ENCODE measurements at places on chromosomes 13 and 19. TPM values are rescaled to one million over a fixed set of nuclear protein-coding genes. Genes with fewer than 3 reads are reported as not detected.

- no peaks in the 10 kb centered on the region for H3K27me3 ChIP-seq
- H3K4me3 ChIP-seq = no peak overlapping the region
- peaks cover 26% of the 10 kb centered on the region for H3K4me1 ChIP-seq
- no peak overlapping the region for H3K27ac ChIP-seq
- DNase-seq = no peak
- peaks cover 17% of the 10 kb centered on the region for H3K36me3 ChIP-seq
Measured at GRCh38 chr19:19423322-19423721, 17.8 kb downstream of the GATAD2A start.

- H3K4me1 ChIP-seq = no peaks in the 10 kb centered on the region
- DNase-seq = no peak
- H3K27me3 ChIP-seq = no peaks in the 10 kb centered on the region
- H3K27ac ChIP-seq = no peak overlapping the region
Measured at GRCh38 chr19:30559446-30559845, 187.3 kb downstream of the ZNF536 start.

GRCh38 chr19:14502334-14503092 lies 6.6 kb upstream of the GIPC1 start:
- H3K27me3 ChIP-seq = peaks cover 2% of the 10 kb centered on the region
- no peak for DNase-seq
- H3K4me1 ChIP-seq = peaks cover 26% of the 10 kb centered on the region
- no peak overlapping the region for H3K27ac ChIP-seq
- H3K36me3 ChIP-seq = no peaks in the 10 kb centered on the region
- H3K4me3 ChIP-seq = no peak overlapping the region

DNA sequence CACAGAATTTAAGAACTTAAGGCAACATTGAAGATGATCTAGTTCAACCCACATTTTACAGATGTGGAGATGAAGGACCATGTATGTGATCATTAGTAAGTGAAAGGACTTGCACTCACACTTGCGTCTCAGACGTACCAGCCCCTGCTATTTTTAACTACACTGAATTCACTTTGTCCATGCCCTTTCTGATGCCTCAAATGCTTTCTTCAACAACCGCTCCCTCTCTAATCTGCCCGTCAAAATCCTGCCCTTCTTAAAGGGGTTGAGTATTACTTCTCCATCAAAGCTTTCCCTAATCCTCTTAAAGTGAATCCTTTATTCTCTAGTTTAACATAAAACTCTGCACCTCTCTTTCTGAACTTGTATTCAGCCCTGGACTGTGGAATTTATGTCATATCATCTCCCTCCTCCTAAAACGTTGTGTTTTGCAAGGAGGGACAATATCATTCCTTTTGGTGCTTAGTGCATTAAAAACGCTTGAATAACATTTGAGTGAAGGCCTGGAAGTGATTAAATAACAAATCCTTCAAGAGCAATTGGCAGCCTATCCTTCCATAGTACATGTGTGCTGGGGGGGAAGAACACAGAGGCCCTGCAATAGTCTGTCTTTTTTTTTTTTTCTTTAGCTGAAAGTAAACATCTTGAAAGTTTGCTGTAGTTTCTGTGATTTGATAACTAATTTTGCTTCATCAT lies 493.3 kb downstream of the LMO7 start:
- H3K4me1 ChIP-seq = no peaks in the 10 kb centered on the region
- no peak overlapping the region for H3K27ac ChIP-seq
- no peaks in the 10 kb centered on the region for H3K27me3 ChIP-seq
- no peaks in the 10 kb centered on the region for H3K36me3 ChIP-seq
- DNase-seq = no peak
- no peak overlapping the region for H3K4me3 ChIP-seq

The IZUMO1 gene
- total RNA-seq = not detected

The ZNF790 gene
- 9.5 TPM for total RNA-seq

- H3K27ac ChIP-seq = no peak overlapping the region
- H3K4me3 ChIP-seq = no peak overlapping the region
- H3K4me1 ChIP-seq = peaks cover 9% of the 10 kb centered on the region
- H3K36me3 ChIP-seq = no peaks in the 10 kb centered on the region
- no peaks in the 10 kb centered on the region for H3K27me3 ChIP-seq
- DNase-seq = peak; percentile 14
Measured at GRCh38 chr13:111326981-111327642, 6.7 kb downstream of the TEX29 start.

The CEACAM20 gene
- total RNA-seq = not detected

DNA sequence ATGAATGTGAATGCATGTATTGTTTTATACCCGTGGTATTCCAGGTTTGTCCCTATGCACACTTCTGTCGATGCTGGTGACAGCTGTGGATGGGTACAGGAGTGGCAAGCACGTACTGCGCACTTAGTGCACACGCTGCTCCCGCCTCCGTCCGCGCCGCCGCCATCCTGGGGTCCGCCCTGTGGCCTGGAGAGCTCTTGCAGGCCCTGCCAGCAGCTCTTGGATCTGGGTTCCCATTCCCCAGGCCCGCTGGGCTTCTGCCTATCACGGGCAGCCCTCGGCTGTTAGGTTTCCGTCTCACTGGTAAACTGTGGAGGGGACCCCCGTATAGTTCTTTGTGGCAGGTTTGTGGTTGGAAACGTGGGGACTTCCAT lies 4.0 kb downstream of the GNA11 start:
- DNase-seq = no peak
- no peaks in the 10 kb centered on the region for H3K36me3 ChIP-seq
- no peak overlapping the region for H3K27ac ChIP-seq
- no peak overlapping the region for H3K4me3 ChIP-seq
- peaks cover 24% of the 10 kb centered on the region for H3K4me1 ChIP-seq

- H3K36me3 ChIP-seq = no peaks in the 10 kb centered on the region
- H3K27ac ChIP-seq = no peak overlapping the region
- no peak overlapping the region for H3K4me3 ChIP-seq
- H3K4me1 ChIP-seq = no peaks in the 10 kb centered on the region
Measured at GRCh38 chr13:105346141-105346775, 1189.2 kb downstream of the EFNB2 start.

GRCh38 chr19:12884926-12885748 lies 1.9 kb downstream of the KLF1 start:
- H3K36me3 ChIP-seq = peaks cover 5% of the 10 kb centered on the region
- H3K4me1 ChIP-seq = peaks cover 40% of the 10 kb centered on the region
- peak; percentile 91 for DNase-seq
- no peaks in the 10 kb centered on the region for H3K27me3 ChIP-seq

DNA sequence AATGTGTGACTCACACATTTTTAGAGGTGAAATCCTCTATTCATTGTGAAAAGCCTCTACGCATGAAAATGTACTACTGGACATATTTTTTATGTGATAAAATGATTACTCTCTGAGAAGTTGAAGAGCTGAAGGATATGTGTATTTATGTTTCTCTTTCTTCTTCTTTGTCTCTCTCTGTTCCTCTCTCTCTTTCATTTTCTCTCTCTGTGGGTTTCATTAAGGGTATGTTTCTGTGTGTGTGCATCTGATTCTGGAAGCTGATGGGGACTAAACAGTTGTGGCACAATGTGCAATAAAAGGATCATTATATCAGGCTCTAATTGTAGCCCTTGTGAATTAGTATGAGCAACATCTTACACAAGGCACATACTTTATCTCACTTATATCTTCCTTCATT lies 867.7 kb downstream of the PCDH9 start:
- no peak overlapping the region for H3K27ac ChIP-seq
- H3K27me3 ChIP-seq = no peaks in the 10 kb centered on the region
- no peak for DNase-seq
- H3K36me3 ChIP-seq = no peaks in the 10 kb centered on the region

- H3K27me3 ChIP-seq = peaks cover 4% of the 10 kb centered on the region
- no peaks in the 10 kb centered on the region for H3K4me1 ChIP-seq
- H3K27ac ChIP-seq = no peak overlapping the region
- no peaks in the 10 kb centered on the region for H3K36me3 ChIP-seq
Measured at GRCh38 chr13:95516021-95516420, 36.5 kb upstream of the CLDN10 start.

GRCh38 chr13:37369616-37370015 lies 229.0 kb downstream of the POSTN start:
- H3K27ac ChIP-seq = no peak overlapping the region
- H3K4me3 ChIP-seq = no peak overlapping the region
- no peak for DNase-seq
- no peaks in the 10 kb centered on the region for H3K4me1 ChIP-seq

The ZNF154 gene
- 0.38 TPM for total RNA-seq

The ACP7 gene
- not detected for total RNA-seq

- no peak overlapping the region for H3K27ac ChIP-seq
- peaks cover 2% of the 10 kb centered on the region for H3K36me3 ChIP-seq
- no peaks in the 10 kb centered on the region for H3K27me3 ChIP-seq
- no peak overlapping the region for H3K4me3 ChIP-seq
- DNase-seq = no peak
- no peaks in the 10 kb centered on the region for H3K4me1 ChIP-seq
Measured at GRCh38 chr19:19948800-19949199, 48.1 kb downstream of the ZNF93 start.

DNA sequence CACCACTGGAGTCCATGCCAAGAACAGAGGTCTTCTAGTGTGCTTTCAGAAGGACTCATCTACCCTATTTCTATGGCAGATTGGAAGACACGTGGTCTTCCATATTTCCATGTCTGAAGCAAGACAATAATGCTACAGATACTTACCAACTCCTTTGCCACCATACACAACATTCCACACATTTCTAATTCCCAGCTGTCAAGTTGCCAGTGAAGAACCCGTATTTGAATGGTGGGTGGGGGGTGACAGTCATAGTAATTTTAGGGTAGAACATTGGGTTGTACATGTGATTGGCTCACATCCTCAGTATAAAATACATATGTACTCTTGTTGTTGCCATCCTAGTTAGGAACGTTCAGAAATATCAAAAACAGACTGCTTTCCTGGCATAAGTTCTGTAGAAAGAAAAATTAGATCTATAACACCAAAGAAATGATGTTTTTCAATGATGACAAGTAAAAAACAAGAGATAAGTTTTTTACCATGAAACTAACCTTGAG lies 69.3 kb downstream of the LHFPL6 start:
- peaks cover 8% of the 10 kb centered on the region for H3K27me3 ChIP-seq
- no peaks in the 10 kb centered on the region for H3K4me1 ChIP-seq
- no peak for DNase-seq
- no peak overlapping the region for H3K4me3 ChIP-seq

DNA sequence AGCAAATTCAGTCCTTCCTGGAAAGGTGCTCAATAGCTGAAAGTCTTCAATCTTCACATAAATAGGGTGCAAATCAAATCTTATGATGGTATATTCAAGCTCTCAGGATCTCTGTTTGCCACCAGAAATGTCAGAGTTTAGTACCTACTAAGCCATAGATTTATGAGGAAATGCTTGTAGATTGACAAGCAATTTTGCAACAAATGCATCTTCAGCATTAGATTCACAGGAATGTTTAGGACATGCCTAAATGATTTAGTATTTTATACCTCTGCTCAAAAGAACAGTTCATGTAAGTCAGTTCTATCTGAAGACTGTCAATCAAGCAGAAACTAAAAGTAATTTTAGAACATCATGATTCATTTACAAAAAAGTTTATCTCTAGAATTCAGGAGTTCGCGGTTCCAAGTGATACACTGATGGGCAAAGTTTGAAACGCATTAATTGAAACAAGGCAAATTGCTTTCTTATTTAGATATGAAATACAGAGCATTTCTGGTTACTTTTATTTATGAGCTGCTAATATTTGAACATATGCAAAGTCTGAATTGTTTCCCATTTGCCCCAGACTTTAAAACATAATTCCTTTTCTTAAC lies 65.7 kb downstream of the DACH1 start:
- no peaks in the 10 kb centered on the region for H3K36me3 ChIP-seq
- H3K27ac ChIP-seq = no peak overlapping the region
- H3K4me3 ChIP-seq = no peak overlapping the region
- no peak for DNase-seq
- H3K4me1 ChIP-seq = no peaks in the 10 kb centered on the region
- no peaks in the 10 kb centered on the region for H3K27me3 ChIP-seq

The ERVK3-1 gene
- 53.8 TPM for total RNA-seq

DNA sequence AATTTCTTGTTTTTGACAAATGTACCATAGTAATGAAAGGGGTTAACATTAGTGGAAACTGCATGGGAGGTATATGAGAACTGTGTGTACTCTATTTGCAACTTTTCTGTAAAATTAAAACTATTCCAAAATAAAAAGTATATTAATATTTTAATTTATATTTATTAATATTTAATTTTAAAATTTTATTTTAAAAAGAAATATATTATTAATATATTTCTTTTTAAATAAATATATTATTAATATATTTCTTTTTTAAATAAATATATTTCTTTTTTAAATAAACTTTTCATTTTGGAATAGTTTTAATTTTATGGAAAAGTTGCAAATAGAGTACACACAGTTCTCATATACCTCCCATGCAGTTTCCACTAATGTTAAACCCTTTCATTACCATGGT lies 101.1 kb upstream of the SLC7A1 start:
- H3K27ac ChIP-seq = no peak overlapping the region
- DNase-seq = no peak
- H3K36me3 ChIP-seq = no peaks in the 10 kb centered on the region
- H3K4me1 ChIP-seq = no peaks in the 10 kb centered on the region
- no peak overlapping the region for H3K4me3 ChIP-seq

- no peaks in the 10 kb centered on the region for H3K36me3 ChIP-seq
- no peak overlapping the region for H3K4me3 ChIP-seq
- H3K27me3 ChIP-seq = peaks cover 20% of the 10 kb centered on the region
- DNase-seq = no peak
- no peak overlapping the region for H3K27ac ChIP-seq
Measured at GRCh38 chr13:100733261-100733660, 58.7 kb upstream of the TMTC4 start.

The GSX1 gene
- total RNA-seq = not detected

DNA sequence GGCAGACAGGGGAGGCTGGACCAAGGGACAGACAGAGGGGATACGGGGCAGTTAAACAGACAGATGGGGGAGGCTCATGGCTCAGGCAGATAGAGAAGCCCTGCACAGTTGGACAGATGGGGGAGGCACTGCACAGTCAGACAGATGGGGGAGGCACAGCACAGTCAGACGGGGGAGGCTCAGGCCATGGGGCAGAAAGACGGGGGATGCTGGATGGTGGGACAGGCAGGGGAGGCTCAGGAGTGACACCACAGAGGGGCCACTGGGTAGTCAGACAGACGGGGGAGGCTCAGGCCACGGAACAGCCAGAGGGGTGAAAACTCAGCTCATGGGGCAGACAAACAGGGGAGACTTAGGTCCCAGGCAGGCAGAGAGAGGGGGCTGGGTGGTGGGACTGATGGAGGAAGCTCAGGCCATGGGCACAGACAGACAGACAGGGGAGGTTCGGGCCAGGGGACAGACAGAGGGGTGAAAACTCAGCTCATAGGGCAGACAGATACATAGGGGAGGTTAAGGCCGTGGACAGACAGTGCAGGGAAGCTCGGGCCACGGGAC lies 886 bp downstream of the MFSD12 start:
- H3K36me3 ChIP-seq = peaks cover 7% of the 10 kb centered on the region

The PROZ gene
- total RNA-seq = not detected

All from activated CD4-positive, alpha-beta memory T cell treated with anti-CD3 and anti-CD28 coated beads, Interleukin-2, amount 10 ng/mL, durations not matched to agents 7 days and 5 days (primary cell).